ENCODE measurements at places on chromosomes 1 and 21.

GRCh38 chr1:33150522-33150921 is 31.3 kb downstream of the TRIM62 start:
- DNase-seq: no peak

DNA sequence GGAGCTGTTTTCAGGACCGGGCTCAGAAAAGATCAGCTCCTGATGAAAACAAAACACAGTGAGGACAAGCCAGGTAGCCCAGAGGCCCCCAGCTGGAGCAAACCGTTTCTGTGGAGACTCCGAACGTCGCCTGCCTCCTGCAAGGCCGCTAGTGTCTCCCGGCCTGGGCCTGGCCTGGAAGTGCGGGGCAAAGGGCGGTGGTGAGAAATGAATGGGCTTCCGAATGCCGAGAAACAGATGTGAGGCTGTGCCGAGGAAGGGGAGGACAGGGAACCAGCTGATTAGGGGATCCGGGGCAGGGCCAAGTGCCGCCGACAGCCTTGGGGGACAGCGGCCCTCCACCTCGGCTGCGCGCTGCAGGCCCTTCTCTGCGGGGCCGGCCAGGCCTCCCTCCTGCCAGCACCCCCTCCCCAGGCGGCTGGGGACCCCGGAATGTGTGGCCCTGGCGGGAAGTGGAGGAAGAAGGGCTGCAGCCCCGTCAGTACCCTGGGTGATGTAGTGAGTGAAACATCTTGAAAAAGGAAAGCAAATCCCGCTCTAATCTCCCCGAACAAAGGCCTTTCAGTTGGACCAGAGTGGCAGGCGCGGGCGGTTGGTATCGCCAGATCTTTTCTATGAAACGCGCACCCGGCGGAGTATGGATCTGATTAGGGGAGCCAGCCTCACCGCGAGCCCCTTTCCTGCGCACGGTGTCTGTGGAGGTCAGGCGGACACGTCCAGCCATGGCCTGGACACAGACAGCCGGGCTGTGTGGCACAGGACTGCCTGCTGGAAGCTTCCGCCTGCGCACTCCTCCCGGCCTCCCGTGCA is 52.6 kb downstream of the PRDM16 start:
- no peak for DNase-seq

GRCh38 chr1:230105245-230105753 is 38.3 kb downstream of the GALNT2 start:
- no peak for DNase-seq

DNA sequence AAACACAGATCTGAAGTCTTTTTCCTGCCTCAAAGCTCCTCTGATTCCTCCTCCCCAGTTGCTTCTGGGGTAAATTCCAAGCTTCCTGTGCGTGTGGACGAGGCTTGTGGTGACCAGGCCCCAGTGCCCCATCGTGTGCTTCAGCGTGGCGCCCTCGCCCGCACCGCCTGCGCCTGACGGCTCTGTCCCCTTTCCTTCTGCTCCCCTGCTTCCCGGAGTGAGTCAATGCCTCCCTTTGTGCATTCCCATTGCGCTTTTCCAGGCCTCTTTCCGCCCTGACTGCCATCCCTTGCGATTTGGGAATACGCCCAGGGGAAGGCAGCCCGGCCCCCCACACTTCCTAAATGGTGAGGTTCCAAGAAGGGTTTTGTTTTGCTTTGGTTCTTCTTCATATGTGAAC is 36.3 kb downstream of the FAAP20 start:
- DNase-seq: no peak

DNA sequence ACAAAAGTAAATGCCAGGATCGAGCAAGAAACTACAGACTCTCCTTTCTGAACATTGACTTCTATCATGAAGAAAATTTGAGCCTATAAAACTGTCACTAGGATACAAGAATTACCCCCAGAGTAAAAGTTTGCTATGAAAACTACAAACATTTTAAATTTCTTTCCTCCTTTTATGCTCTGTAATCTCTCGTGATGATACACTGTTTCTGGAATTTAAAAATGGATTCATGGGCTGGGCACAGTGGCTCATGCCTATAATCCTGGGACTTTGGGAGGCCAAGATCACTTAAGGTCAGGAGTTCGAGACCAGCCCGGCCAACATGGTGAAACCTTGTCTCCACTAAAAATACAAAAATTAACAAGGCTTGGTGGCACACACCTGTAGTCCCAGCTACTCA is 181.3 kb downstream of the ZNF281 start:
- DNase-seq: no peak

DNA sequence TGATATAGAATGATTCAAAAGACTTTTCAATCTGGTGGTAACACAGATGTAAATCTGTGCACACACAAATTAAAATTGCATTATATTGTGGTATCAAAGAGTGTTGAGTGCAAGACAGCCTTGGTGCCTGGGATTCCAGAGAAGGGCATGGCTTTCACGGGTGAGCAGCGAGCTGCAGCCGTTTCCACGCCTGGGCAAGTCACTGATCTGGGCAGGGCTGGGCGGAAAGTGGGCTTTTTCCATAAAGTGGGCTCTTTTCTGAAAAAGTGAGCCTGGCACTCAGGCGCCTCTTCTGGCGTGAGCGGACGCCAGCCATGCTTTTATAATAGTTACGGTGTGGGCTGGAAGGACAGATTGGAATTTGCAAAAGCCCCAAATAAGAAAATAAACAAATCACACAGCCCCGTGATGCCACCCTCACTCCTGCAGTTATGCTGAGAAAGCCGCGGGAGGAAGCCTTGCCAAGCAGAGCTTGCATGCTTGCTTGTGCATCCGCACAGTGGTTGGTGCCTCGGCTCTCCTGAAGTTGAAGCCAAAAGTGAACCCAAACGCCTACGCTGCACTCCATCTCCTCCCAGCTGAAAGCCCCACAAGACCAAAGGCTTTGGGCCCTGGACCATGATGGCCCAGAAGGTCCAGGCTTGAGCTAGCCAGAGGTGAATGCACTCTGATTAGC is 7.1 kb upstream of the C1orf115 start:
- no peak for DNase-seq

GRCh38 chr1:201346337-201346939 is 31.0 kb downstream of the TNNT2 start:
- peak; percentile 53 for DNase-seq

All from left renal cortex interstitium (tissue), 4 donors.